Lung microvascular endothelial cell (primary cell): ENCODE measurements at places on chromosomes 3 and 15. TPM values are rescaled to one million over a fixed set of nuclear protein-coding genes. Genes with fewer than 3 reads are reported as not detected.

- peak; percentile 20 for DNase-seq
These were observed 1.4 kb downstream of the ZNF609 start for GRCh38 chr15:64461721-64462162.

ATP8B4 gene
- total RNA-seq: 0.44 and 3.6 TPM in 2 replicates

GRCh38 chr3:48756640-48757039 lies 39.6 kb upstream of the IP6K2 start:
- no peak for DNase-seq

ZMYND10 gene
- 0.20 and 0.22 TPM in 2 replicates for total RNA-seq

- no peak for DNase-seq
These were observed 287.6 kb downstream of the SOX2 start for GRCh38 chr3:181999314-181999713.

GRCh38 chr15:55736756-55737155 lies 6.2 kb downstream of the PRTG start:
- no peak for DNase-seq

- no peak for DNase-seq
These were observed 20.8 kb upstream of the HCN4 start for GRCh38 chr15:73389539-73389938.

FMN1 gene
- under 0.01 TPM in 2 replicates for total RNA-seq

GRCh38 chr3:178100908-178101307 lies 435.3 kb upstream of the KCNMB2 start:
- DNase-seq: no peak

RBPMS2 gene
- total RNA-seq: under 0.01 TPM in 2 replicates

GRCh38 chr3:195065142-195065863 lies 205.7 kb downstream of the XXYLT1 start:
- no peak for DNase-seq

MESP2 gene
- not detected in 2 replicates for total RNA-seq

DNA sequence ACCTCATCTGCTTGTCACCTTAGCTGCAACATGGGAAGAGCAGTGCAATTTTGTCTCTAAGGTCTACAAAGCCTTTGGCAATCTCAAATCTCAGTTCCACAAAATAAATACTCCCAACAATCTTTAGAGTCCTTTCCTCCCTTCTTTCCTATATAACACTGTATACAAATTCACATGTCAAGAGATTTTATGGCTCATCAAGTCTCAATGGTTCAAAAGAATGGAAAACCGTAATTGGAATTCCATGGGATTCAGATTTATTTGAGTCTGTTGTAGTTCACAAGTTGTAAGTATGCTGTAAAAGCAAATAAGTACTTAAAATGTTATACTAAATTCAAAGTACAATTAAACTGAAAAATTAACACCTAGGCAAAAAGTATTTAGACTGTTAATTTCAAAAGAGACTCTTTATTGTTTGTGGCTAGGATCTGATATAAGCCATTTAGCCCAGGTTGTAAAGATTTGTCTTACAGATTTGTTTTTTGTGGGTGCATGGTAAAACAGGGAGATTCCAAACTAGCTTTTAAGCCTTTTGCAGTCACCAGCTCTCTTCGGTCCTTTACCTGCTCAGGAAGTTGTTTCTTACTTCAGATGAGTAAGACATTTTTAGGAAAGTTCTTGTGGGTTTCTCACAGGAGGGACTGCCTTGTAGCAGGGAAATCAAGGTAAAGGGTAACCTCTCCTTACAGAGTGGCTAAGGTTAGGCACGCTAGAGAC lies 50.1 kb downstream of the CMSS1 start:
- no peak for DNase-seq

DNA sequence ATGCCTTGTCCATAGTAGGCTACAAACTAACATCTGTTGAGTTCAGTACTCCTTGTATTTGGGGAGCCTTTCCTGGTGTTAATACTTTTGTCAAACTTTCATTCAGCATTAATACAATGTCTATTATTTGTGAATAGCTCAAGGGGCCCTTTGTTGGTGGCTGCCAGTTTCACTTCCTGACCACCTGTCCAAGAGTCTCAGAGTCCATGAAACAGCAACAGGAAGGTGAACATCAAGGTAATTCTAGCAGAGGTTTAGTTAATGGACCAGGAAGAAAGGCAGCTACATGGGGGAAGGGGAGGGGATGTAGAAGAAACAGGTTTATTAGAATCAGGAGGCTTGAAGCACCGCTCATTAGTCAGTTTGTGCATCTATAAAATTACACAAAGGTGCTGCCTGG lies 386.9 kb downstream of the PDCD6IP start:
- DNase-seq: no peak
